ENCODE measurements at places on chromosomes 2 and 18.

DNA sequence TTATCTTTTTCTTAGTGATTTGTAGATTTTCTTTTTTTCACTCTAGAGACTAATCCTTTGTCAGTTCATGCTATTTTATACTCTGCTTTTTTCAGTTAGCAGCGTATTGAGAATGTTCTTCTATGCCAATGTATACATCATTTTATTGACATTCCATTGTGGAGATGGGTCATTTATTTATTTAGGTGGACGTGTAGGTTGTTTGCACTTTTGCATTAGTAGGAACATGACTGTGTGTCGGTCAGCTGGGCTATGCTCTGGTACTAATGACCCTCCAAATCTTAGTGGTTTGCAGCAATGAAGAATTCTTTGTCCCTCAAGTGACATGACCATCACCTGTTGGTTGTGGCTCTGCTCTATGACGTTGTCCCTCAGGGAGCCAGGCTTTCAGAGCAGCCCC lies 33.6 kb downstream of the HPCAL1 start:
- no peak for DNase-seq

DNA sequence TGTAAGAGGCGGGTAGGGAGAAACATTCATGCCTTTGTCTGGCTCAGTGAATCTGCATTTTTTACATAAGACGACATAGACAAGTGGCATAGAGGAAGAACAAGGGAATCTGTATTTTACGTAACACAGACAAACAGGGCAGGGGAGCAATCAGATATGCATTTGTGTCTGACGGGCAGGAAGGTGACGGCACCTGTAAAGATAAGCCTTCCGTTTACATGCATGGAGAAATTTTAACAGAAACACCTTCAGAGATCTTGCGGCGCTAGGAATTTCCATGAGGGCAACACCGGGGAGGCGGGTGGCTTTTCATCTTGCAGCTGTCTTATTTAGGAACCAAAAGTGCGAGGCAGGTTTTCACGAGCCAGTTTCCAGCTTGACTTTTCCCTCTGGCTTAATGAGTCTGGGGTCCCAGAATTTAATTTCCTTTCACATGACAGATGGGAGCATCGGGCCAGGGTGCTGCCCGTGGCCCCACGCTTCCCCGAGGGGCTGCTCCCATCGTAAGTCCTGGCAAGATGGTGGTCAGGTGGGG lies 42.6 kb downstream of the RTP5 start:
- DNase-seq: no peak

DNA sequence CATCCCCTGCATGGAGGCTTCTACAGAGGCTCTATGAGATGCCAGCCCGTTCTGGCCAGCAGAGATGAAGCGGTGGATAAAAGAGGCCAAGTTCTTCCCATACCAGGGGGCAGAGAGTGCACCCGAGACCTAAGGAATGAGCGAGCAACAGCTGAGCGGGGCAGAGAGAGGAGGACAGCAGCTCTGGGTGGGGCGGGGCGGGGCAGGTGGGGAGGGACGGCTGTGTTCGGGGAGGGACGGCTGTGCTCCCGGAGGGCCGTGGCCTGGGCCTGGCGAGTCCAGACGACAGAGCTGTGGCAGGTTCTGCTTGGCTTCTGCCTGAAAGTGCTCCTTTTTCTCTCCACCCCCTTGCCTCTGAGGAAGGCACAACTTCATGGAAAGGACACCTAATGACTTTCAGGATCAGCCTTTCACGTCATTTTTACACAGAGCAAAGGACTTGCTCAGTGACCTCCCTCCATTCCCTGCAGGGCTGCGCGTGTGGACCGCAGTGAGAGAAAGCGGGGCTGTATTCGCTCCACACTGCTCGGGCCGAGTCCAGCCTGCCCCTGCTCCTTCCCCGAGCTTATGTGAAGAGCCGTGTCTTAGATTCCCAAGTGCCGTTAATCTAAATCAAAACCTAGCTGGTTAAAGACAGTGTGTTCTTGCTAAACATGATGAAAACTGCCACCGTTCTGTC lies 232.9 kb downstream of the HDAC4 start:
- no peak for DNase-seq

DNA sequence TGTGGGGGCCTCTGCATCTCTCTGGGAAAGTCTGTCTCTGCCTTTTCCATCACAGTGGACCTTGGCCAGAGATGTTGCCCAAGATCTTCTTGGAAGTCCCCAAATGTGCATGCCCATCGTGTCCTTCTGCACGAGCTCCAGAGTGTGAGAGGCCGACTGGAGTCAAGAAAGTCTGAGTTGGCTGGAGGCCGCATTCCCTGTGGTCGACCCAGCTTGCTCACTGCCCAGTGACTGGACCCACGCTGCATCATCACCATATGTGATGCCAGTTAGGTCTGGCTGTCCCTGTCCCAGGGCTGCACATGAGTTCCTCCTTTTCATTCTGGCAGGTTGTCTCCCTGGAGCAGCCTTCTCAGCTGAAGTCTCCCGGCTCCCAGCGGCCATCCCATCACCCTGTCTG lies 93.8 kb downstream of the ARL4C start:
- DNase-seq: no peak

- DNase-seq: no peak
Measured at GRCh38 chr2:182726473-182726872, 10.4 kb downstream of the DNAJC10 start.

- no peak for DNase-seq
Measured at GRCh38 chr2:130754811-130755210, 529 bp upstream of the AMER3 start.

GRCh38 chr18:36295880-36296301 lies 1.6 kb upstream of the FHOD3 start:
- no peak for DNase-seq

DNA sequence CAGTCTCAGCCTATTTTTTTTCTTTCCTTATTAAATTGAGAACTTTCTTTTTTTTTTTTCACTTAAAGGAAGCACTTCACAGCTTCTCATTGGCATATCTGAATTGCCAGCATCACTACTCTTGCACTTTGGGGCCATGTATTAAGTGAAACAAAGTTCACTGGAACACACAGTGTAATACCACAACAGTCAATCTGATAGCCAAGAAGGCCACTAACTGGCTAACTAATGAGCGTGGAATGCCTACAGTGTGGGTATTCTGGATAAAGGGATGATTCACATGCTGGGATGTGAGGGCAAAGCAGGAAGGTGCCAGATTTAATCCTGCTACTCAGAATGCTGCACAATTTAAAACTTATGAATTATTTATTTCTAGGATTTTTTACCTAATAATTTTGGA lies 11.7 kb upstream of the C18orf63 start:
- peak; percentile 16 for DNase-seq

GRCh38 chr2:216604458-216604857 lies 28.8 kb upstream of the IGFBP2 start:
- DNase-seq: no peak

DNA sequence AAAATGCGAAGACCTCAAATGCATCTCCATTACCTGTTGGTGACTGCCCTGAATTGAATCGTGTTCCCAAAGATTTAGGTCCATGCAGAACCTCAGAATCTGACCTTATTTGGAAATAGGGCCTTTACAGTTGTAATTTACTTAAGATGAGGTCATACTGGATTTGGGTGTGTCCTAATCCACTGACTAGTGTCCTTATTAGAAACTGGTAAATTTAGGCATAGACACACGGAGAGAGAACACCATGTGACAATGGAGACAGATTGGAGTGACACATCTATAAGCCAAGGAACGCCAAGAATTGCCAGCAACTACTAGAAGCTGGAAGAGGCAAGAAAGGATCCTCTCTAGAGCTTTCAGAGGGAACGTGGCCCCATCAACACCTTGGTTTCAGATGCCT lies 203.1 kb downstream of the SMAD2 start:
- no peak for DNase-seq

DNA sequence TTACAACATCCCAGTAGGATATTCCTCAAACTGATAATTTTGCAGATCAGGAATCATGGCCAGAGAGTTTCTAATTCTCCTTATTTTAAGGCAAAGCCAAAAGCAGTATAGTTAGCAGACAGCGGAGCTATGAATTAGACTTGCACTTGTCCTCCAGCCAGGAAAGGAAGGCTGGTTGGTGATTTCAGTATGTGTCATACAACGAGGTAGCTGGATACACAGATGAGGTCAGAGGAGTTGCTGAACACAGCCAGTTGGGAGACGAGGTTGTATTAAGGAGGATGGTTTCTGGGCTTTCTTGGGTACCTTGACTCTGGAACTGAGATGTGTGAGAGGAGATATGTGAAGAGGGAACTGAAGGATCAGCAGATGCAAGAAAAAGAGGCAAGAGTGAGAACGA lies 185.2 kb downstream of the SOX11 start:
- DNase-seq: peak; percentile 75

DNA sequence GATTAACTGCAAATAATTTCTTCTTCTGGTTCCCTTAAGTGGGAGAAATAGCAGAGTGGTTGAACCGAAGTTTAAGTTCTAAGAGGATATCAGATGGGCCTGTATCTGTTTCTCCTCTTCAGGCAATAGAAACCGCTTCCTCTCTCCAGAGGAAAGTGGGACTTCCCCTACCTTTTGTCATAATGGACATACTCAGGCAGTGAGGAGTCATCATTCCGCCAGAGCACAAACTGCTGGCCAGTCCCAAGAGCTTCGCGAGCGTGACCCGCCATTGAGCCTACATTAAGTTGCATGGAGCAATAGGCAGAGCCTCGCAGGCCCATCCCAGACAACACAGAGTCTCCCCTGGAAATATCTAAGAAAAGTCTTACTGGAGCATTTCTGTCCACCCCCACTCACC lies 158.9 kb downstream of the LDLRAD4 start:
- DNase-seq: peak; percentile 19

DNA sequence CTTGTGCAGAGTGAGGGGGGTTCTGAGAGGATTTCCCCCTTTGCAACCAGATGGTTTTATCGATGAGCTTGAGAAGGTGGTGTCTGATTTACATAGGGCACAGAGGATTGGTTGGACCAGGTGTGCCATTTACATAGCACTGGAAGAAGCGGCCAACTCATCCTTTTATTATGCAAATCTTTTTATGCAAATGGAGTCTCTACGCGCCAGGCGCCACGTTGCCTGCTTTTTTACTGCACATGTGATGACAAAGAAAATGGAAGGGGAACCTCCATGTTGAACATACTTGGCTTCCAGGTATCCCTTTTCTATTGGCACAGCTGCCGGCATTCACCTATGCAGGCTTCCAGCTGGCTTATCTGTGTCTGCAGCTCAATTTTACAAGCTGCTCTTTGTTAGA lies 18.4 kb upstream of the TXNL4A start:
- no peak for DNase-seq

DNA sequence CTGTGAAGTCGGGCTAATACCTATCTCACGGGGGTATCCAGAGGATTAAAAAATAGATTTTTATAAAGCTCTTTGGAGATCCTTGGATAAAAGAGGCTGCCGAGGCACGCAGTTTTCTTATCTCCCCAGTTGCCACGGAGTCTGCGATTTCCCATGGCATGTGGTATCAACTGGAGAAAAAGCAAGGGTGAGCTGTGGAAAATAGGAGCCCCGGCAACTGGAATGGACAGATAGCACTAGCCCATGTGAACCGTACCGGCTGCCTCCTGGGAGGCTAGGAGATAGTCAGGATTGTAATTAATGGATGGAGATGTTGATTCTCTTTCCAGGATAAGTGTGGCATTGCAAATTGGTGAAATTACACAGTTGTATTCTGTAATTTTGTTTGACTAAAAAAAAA lies 407.6 kb upstream of the KCNH7 start:
- DNase-seq: no peak

DNA sequence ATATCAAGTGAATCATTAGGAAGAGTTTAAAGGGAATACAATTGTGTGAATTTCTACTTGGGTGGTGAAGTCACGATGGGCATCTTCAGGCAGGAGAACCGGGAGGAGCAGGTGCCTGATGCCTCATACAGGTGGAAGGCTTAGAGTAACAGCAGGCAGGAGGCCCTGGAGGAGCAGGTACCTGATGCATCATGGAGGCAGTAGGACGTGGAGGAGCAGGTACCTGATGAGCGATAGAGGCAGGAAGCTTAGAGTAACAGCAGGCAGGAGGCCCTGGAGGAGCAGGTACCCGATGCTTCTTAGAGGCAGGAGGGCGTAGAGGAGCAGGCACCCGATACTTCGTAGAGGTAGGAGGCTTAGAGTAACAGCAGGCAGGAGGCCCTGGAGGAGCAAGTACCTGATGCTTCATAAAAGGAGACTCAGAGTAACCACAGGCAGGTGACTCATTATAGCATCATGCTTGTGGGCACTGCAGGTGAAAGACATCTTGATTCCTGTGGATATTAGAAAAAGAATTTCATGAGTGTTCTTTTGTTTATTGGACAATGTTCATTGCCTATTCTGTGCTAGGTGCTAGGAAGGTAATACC lies 133.9 kb downstream of the ATP9B start:
- DNase-seq: no peak

DNA sequence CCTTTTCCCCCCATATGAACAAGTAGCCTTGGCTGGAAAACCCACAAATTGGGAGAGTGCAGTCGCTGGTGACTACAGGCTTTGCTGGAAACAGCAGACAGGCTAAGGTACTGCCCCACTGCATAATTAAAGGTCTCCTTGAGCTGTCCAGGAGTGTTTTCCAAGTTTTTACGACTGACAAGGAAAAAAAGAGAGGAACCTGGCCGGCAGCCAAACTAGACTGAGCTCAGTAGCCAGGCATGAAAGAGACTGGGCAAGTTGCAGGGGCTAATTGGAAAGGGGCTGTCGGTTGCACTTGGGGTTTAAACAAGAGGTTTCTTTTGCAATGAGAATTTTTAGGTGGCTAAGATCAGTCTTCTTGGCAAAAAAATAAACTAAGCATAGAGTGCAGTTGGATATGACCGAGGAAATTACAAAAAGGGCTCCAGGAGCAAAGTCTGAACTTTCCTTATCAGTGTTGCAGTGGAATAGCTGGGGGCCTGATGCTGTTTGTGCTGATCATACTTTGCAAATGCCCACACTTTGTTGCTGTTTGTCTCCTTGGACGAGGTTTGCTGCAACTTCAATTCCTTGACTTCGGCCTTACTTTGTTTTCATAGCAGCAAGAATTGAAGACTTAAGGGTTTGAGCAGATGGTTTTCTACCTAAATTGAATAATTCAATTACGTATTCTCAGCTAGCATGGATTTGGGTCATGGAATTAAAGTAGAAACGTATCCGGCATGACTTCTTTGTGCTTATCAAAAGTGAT lies 2.1 kb downstream of the GULP1 start:
- peak; percentile 74 for DNase-seq

GRCh38 chr2:75801234-75801982 lies 90.7 kb upstream of the GCFC2 start:
- DNase-seq: no peak

GRCh38 chr2:239311132-239312040 lies 89.4 kb downstream of the HDAC4 start:
- DNase-seq: peak; percentile 45

DNA sequence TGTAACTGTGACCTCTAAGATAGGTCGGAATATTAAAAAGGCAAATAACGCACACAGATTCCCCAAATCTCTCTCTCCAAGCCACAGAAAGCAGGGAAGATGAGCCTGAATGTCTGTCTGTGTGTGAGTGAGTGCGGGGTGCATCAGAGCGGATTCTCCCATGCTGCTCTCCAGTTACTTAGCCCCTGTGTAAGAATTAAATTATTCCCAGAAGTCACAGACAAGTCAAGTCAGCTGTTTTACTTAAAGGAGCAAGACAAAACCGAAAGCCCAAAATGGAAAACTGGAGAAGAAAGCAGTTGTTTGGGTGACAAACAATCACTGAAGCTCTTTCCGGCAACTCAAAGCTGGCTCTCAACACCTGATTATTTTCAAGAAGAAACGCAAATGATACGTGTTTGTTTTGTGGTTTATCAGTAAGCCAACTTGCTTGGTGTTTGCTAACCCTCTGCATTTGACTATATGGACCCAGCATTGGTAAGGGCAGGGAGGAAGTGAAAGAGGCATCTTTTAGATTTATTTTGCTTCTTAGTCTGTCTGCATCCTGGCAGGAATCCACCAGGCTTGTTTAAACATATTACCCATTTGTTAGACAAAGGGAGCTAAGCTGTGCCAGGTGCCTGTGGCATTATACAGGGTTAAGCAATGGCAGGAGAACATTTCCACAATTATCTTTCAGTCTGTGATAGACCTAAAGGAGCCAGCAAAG lies 121.5 kb upstream of the CREB1 start:
- peak; percentile 45 for DNase-seq
